ENCODE measurements at places on chromosomes 7 and 10.

- DNase-seq, result no peak
Measured at GRCh38 chr7:112509402-112509801, 28.6 kb downstream of the LSMEM1 start.

DNA sequence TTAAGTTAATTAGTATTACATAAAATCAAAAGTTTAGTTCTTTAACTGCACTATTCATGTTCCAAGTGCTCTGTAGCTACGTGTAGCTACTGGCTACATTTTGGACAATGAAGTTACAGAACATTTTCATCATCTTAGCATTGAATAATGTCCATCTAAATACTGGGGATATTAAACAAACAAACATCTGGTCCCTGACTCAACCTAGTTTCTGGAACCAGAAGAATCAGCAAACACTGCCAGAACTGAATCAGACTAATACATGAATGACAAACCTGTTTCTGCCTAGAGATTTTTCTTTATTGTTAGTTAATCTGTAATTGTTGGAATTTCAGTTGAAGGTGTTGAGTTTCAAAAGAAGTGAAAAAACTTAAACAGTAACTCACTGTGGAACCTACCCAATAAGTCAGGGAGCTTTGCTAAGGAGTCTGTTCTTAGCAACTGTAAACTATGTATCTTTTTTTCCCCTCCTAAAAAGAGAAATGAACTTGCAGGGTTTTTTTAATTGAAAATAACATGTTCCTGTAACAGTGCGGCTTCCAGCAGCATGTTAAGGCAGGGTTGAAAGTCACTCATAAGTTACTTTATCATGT lies 58.3 kb downstream of the CDK13 start:
- no peak for DNase-seq

GRCh38 chr10:126119599-126119998 lies 223.2 kb downstream of the FANK1 start:
- no peak for DNase-seq

- DNase-seq, result no peak
Measured at GRCh38 chr7:7595451-7595850, 28.8 kb downstream of the MIOS start.

- DNase-seq, result no peak
Measured at GRCh38 chr7:117837841-117838240, 35.4 kb downstream of the CTTNBP2 start.

GRCh38 chr7:84422790-84423189 lies 228.2 kb upstream of the SEMA3A start:
- no peak for DNase-seq

DNA sequence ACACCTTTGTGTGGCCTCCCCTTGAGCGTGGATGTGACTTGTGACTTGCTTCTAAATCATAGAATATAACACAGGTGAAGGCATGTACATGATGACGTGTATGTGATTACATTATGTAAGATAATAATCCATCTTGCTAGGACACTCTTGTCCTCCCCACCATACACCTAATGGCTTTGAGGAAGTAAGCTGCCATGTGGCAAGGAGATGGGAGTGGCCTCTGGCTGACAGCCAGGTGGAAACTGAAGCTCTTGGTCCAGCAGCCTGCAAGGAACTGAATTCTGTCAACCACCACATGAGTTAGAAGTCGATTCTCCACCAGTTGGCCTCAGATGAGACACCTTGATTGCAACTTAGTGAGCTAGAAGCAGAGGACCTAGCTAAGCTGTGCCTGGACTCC lies 67.4 kb upstream of the ELN start:
- no peak for DNase-seq
